ENCODE measurements at places on chromosomes 16 and 17. TPM values are rescaled to one million over a fixed set of nuclear protein-coding genes. Genes with fewer than 3 reads are reported as not detected.

HOXB7 gene
- 1.4 TPM for total RNA-seq

PRAC1 gene
- total RNA-seq: not detected

CETP gene
- 0.12 TPM for total RNA-seq

SBK1 gene
- 9.7 TPM for total RNA-seq

HEATR3 gene
- total RNA-seq: 26.8 TPM

GRCh38 chr16:59634004-59634579 lies 900.0 kb upstream of the GOT2 start:
- H3K36me3 ChIP-seq: no peaks in the 10 kb centered on the region
- H3K27ac ChIP-seq: no peak overlapping the region
- no peak for DNase-seq
- no peaks in the 10 kb centered on the region for H3K27me3 ChIP-seq

DNA sequence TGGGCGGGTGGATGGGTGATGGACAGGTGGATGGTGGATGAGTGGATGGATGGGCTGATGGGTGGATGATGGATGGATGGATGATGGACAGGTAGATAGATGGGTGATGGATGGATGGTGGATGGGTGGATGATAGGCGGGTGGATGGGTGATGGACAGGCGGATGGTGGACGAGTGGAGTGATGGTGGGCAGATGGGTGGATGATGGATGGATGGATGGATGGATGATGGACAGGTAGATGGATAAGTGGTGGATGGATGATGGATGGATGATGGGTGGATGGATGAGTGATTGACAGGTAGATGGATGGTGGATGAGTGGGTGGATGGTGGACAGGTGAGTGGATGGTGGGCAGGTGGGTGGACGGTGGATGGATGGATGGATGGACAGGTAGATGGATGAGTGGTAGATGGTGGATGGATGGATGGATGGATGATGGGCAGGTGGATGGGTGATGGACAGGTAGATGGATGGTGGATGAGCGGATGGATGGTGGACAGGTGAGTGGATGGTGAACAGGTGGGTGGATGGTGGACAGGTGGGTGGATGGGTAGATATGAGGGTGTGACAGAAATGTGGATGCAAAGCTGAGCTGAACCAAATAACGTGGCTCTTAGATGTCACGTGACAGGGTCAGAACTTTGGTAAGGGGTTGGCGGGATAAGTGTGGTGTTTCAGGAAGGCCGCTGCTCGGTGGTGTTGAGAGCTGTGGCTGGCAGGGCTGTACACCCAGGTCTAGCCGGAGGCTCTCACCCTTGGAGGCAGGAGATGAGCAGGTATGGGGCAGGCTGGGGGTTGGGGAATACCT lies 234.3 kb upstream of the CIBAR2 start:
- no peak overlapping the region for H3K27ac ChIP-seq
- no peaks in the 10 kb centered on the region for H3K4me1 ChIP-seq
- H3K27me3 ChIP-seq: no peaks in the 10 kb centered on the region
- no peak for DNase-seq
- H3K36me3 ChIP-seq: no peaks in the 10 kb centered on the region

- peak within 1 kb of the TSS; percentile 78 for H3K4me3 ChIP-seq
- H3K4me1 ChIP-seq: peaks cover 39% of the 10 kb centered on the region
- peak; percentile 53 for DNase-seq
- H3K27me3 ChIP-seq: no peaks in the 10 kb centered on the region
- peak within 1 kb of the TSS; percentile 43 for H3K27ac ChIP-seq
Observed at GRCh38 chr16:31202414-31203375, at the start of gene PYCARD. Gene PYCARD (minus strand): TSS chr16:31202760. CDS start chr16:31202690, 70 bp downstream.

DNA sequence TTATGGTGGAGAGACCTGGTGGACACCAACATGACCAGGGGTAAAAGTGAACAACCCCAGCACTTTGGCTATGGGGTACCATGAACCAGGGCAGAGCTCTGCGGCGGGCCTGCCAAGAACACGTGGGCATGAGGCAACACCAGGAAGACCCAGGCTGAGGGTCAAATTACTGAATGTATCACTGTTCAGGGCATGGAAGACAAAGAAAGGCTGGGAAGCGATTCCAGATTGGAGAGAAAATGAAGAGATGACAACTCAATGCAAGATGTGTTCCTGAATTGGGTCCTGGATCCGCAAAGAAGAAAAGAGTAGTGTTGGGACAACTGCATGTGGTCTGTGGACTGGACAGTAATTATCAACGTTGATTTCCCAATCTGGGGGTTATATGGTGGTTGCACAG lies 19.8 kb downstream of the SPHK1 start:
- no peak for DNase-seq
- H3K27ac ChIP-seq: no peak overlapping the region
- peaks cover 4% of the 10 kb centered on the region for H3K4me1 ChIP-seq
- H3K27me3 ChIP-seq: no peaks in the 10 kb centered on the region
- peaks cover 2% of the 10 kb centered on the region for H3K36me3 ChIP-seq

DNA sequence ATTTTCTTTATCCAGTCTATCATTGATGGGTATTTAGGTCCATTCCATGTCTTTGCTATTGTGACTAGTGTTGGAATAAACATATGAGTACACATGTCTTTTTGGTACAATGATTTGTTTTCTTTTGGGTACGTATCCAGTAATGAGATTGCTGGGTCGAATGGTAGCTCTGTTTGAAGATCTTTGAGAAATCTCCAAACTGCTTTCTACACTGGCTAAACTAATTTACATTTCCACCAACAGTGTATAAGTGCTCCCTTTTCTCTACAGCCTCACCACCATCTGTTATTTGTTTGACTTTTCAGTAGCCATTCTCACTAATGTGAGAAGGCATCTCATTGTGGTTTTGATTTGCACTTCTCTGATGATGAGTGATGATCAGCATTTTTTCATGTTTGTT lies 103.7 kb downstream of the GOSR1 start:
- DNase-seq: no peak
- H3K36me3 ChIP-seq: no peaks in the 10 kb centered on the region
- H3K27me3 ChIP-seq: no peaks in the 10 kb centered on the region

- peak; percentile 76 for DNase-seq
- peaks cover 2% of the 10 kb centered on the region for H3K36me3 ChIP-seq
- H3K27ac ChIP-seq: peak overlapping the region; percentile 93
- H3K4me1 ChIP-seq: peaks cover 52% of the 10 kb centered on the region
- H3K4me3 ChIP-seq: peak overlapping the region; percentile 53
Observed at GRCh38 chr16:57530104-57530521, 6.3 kb downstream of the CCDC102A start.

GRCh38 chr16:27428026-27428785 lies 26.2 kb downstream of the IL21R start:
- H3K36me3 ChIP-seq: peaks cover 81% of the 10 kb centered on the region
- peaks cover 78% of the 10 kb centered on the region for H3K4me1 ChIP-seq
- DNase-seq: no peak
- H3K27ac ChIP-seq: peak overlapping the region; percentile 73
- H3K27me3 ChIP-seq: no peaks in the 10 kb centered on the region
- peak overlapping the region; percentile 32 for H3K4me3 ChIP-seq

DNA sequence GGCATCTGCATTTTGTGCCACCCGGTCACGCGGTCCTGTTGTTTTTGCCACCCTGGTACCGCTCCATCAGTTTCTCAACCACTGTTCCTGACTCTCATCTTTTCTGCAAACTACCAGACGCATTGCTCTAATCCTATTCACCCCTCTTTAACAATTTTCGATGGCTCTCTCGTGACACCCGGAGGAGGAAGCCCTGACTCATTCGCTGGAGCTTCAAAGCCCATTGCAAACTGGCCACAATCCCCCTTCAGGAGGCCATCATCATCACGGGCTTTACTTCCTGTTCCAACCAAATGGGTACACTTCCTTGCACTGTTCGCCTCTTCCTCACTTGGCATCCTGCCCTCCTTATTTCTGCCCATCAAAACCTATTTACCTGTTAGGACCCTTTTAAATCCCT lies 155.3 kb downstream of the RGS9 start:
- H3K36me3 ChIP-seq: no peaks in the 10 kb centered on the region
- H3K27me3 ChIP-seq: peaks cover 5% of the 10 kb centered on the region
- no peak overlapping the region for H3K4me3 ChIP-seq
- DNase-seq: no peak
- peaks cover 5% of the 10 kb centered on the region for H3K4me1 ChIP-seq

DNA sequence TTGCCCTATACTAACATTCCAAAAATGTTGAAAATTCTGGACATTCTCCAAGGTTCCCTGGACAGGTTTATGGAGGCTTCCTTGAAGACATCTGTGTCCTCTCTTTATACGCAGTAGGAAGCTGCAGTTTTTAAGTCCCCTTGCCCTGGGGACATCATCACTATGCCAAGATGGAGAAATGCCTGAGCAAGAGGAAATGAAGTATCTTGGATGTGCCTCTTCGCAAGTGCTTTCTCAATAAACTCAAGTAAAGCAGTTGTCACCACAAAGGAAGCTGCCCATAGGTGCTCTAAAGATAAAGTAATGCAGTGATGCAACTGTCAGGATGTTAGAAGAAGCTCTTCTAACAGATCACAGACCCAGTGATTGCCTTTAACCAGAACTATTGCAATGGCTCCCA lies 71.0 kb downstream of the CDYL2 start:
- H3K36me3 ChIP-seq: peaks cover 4% of the 10 kb centered on the region
- H3K27me3 ChIP-seq: no peaks in the 10 kb centered on the region
- H3K27ac ChIP-seq: no peak overlapping the region
- no peaks in the 10 kb centered on the region for H3K4me1 ChIP-seq
- no peak overlapping the region for H3K4me3 ChIP-seq

- no peak for DNase-seq
- no peaks in the 10 kb centered on the region for H3K4me1 ChIP-seq
- H3K4me3 ChIP-seq: no peak overlapping the region
- H3K27ac ChIP-seq: no peak overlapping the region
- H3K36me3 ChIP-seq: no peaks in the 10 kb centered on the region
Observed at GRCh38 chr17:66839616-66840015, 4.7 kb downstream of the CACNG5 start.

DNA sequence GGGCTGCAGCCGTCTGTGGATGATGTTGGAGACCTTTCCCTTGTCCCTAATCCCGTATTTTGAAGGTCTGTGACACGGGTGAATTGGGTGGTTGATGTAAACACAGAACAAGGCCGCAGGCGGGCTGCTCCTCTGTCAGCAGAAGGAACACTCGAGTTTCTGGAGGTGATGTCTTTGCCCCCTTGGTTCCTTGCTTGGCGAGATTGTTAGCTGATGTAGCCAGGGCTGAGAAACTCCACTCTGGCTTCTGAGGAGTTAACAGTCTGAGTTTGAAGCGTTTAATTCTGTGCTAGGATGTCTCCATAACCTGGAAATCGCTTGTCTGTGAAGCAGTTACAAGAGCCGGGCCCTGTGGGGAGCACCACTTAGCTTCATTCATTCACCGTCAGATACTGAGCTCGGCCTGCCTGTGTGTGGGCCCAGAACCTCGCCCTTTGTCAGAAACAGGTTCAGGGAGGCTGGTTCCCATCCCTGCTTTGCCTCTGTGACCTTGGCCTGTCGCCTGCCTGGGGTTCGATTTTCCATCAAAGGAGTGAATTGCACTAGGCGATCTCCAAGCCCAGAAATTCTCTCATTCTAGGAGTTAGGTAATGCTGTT lies 1.3 kb downstream of the MAPK8IP3 start:
- H3K27ac ChIP-seq: peak overlapping the region; percentile 84
- H3K36me3 ChIP-seq: peaks cover 8% of the 10 kb centered on the region
- peak overlapping the region; percentile 89 for H3K4me3 ChIP-seq
- no peak for DNase-seq
- H3K4me1 ChIP-seq: peaks cover 26% of the 10 kb centered on the region

GRCh38 chr16:1430214-1430758 lies 592 bp upstream of the PERCC1 start:
- DNase-seq: no peak
- H3K36me3 ChIP-seq: no peaks in the 10 kb centered on the region
- H3K4me1 ChIP-seq: no peaks in the 10 kb centered on the region
- H3K27ac ChIP-seq: no peak overlapping the region
- no peaks in the 10 kb centered on the region for H3K27me3 ChIP-seq

DNA sequence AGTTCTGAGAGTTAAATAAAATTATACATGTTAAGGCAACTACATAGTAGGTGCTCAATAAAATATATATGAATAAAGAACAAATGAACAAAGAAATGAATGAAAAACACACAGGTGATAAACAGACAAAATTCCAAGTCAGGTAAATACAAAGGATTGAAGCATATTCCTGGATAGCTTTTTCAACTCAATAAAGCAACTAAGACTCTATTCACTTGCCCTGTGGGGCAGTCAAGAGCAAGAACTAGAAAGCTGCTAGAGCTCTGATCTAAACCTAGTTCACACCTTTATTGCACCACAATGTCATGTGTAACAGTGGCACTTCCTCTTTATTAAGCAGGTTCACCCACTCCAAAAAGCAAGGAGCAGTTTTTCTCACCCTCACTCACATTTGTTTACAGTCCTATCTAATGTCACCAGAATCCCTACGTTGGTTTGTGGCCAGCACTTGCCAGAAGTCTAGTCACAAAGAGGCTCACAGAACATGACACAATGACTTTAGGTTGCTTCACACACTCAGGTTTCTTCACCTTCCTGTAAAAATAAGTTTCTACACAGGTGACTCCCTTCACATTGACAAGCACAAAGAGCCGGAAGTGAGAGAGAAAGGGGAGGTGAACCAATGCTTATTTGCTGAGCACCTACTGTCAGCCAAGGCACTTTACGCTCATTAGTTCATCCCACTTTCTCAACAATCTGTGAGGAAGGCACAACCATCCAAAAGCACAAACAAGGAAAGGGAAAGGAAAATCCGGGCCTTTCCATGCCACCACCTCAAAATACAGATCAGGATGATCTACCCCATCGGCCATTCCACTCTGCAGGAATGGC lies 70.8 kb downstream of the XPO6 start:
- peaks cover 65% of the 10 kb centered on the region for H3K36me3 ChIP-seq
- DNase-seq: peak; percentile 64
- no peaks in the 10 kb centered on the region for H3K27me3 ChIP-seq
- peak overlapping the region; percentile 52 for H3K4me3 ChIP-seq

DNA sequence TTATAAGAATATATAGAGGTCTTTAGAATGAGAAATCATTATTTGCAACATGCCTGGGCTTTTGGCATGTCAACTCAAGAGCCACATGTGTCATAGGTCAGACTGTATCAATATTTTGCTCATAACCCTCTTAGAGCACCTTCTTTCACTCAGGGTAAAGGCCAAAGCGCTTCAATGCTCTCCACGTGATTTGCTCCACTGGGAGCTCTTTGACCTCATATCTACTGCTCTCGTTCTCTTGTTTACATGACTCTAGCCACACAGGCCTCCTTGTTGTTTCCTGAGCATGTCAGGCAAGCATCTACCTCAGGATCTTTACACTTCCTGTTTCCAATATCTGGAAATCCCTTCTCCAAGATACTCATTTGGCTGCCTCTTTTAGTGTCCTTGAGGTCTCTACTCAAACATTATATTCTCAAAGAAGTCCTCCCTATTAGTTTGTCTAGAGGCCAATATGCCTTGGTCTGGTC lies 148.4 kb downstream of the TOX3 start:
- no peak for DNase-seq
- no peaks in the 10 kb centered on the region for H3K27me3 ChIP-seq
- H3K36me3 ChIP-seq: no peaks in the 10 kb centered on the region
- H3K4me3 ChIP-seq: no peak overlapping the region
- no peak overlapping the region for H3K27ac ChIP-seq

DNA sequence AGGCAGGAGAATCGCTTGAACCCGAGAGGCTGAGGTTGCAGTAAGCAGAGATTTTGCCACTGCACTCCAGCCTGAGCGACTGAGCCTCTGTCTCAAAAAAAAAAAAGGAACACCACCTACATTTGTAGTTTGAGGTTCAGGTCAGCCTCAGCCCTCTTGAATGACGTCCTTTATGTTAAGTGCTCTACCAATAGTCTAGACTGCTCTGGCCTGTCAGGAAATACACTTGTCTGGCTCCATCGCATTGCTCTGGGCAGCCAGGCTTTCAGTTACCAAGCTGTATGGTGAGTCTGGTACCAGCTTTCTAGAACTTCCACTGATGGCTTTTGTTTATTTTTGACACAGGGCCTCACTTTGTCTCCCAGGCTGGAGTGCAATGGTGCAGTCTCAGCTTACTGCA lies 11.4 kb downstream of the SOCS7 start:
- DNase-seq: no peak
- no peak overlapping the region for H3K27ac ChIP-seq
- no peak overlapping the region for H3K4me3 ChIP-seq
- H3K4me1 ChIP-seq: peaks cover 4% of the 10 kb centered on the region

Measured in activated naive CD8-positive, alpha-beta T cell treated with anti-CD3 and anti-CD28 coated beads for 36 hours (primary cell).